RPMI7951 (cell line): ENCODE measurements at places on chromosomes 11 and 22.

DNA sequence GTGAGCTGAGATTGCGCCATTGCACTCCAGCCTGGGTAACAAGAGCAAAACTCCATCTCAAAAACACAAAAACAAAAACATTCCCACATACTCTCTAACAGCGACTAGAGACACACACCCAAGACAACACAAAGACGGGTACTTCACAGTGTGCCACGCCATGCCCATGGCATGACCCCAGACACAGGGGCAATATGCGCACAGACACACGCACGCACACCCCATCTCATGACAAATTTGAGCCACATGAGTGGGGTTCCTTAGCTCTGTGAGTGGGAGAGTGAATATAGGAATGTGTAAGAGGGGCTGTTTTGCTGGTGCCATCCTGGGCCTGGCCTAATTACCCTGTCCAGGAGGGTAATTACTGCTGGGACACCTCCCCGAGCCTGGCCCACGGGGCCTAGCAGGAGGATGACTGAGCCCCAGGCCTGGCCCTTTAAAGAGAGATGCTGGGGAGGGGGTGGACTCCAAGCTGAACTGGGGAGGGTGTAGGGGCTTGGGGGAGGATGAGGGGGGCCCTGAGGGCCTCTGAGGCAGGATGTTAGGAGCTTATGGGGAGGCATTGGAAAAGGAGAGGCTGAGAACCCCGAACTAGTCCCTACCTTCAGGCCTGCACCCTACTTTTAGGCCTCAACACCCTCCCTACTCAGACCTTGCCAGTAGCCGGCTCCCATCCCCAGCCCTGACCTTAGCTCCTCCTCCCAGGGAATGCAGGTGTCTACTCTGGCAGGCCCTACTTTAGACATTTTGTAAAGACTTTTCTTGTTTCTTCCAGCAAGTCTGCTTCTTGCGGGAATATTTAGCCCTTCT, 1.5 kb downstream of the LTBP3 start:
- DNase-seq, result no peak

GRCh38 chr22:22866381-22867111, 21.1 kb upstream of the IGLL5 start:
- no peak for DNase-seq

DNA sequence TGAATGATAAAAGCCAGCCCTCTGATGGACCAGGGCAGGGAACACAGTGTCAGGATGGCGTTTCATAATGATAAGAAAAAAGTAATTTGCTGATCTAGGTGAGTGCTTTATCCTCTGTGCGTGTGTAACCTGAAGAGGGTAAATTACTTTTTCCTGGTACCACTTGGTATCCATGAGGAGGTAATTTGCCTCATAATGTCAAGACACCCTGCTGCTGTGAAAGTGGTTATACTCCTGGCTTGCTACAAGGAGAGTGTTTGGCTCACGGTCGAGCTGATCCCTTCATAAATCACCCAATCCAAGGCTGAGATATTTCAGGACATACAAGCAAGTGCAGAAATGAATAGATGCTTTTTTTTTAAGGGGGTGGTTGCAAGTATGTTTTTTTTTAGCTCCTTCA, 207.2 kb upstream of the PGR start:
- no peak for DNase-seq

GRCh38 chr22:25548866-25549464, 15.5 kb upstream of the GRK3 start:
- DNase-seq, result no peak
